SHP77 treated with DMSO at 0.1 percent for 48 hours (cell line): ENCODE measurements at places on chromosomes 12 and 14.
A peak's percentile ranks its signal among the peaks of the same experiment; 100 is the strongest.

DNA sequence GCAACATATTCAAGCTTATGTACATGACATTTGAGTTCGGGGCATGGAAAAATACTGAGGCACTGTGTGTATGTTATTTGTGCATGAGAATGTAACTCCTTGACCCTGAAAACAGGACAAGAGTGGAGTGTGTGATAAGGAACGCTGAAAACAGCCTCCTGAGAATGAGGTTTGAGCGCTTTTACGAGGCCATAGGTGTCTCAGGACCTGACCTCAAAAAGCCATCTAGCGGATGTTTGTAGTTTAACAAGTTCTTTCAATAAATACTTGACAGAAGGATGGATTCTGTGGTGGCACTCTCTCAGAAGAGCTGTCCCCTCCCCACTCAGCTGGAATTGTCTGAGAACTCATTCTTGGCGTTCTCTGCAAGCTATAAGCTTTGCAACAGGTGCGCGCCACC lies 350.5 kb upstream of the TMTC1 start:
- peak; percentile 59 for DNase-seq

GRCh38 chr14:68293404-68293803 lies 473.8 kb downstream of the RAD51B start:
- DNase-seq = no peak

DNA sequence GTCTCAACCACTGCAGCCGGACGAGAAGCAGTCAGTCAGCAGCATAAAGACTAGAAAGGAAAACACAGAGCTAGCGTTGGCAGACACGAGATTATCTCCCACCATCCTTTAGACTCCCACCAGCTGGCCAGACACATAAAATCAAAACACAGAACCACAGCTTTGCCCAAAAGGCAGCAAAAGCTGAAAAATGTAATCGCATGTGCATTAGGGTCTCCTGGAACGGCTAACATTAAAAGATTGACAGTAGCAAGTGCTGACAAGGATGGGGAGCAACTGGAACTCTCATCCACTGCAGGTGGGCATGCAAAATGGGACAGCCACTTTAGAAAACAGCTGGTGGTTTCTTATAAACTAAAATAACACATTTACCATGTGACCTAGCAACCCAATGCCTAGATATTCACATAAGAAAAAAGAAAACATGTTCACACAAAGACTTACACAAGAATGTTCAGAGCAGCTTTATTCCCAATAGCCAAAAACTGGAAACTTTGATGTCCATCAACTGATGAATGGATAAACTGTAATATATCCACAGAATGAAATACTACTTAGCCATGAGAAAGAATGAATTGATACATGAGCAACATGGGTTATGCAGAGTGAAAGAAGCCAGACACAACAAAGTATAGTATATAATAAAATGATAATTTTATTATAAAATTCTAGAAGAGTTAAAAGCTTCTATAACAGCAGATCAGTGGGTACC lies 37.7 kb downstream of the NCOR2 start:
- no peak for DNase-seq

DNA sequence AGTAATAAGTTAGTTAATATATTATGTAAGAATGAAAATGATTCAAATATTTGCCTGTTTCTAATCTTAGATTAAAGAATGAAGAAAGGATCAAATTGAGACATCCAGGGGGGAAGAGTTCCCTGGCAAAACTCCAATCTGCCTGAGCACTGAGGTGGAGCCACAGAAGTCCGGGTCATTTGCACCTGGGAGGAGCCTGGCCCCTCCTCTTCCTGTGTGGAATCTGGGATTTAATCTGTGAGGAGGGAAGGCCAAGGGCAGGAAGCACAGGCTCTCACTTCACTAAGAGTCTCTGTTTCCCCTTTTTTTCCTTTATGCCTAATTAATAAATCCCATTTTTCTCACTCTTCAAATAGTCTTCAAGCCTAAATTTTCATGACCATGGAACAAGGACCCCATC lies 599.5 kb downstream of the FLRT2 start:
- no peak for DNase-seq

DNA sequence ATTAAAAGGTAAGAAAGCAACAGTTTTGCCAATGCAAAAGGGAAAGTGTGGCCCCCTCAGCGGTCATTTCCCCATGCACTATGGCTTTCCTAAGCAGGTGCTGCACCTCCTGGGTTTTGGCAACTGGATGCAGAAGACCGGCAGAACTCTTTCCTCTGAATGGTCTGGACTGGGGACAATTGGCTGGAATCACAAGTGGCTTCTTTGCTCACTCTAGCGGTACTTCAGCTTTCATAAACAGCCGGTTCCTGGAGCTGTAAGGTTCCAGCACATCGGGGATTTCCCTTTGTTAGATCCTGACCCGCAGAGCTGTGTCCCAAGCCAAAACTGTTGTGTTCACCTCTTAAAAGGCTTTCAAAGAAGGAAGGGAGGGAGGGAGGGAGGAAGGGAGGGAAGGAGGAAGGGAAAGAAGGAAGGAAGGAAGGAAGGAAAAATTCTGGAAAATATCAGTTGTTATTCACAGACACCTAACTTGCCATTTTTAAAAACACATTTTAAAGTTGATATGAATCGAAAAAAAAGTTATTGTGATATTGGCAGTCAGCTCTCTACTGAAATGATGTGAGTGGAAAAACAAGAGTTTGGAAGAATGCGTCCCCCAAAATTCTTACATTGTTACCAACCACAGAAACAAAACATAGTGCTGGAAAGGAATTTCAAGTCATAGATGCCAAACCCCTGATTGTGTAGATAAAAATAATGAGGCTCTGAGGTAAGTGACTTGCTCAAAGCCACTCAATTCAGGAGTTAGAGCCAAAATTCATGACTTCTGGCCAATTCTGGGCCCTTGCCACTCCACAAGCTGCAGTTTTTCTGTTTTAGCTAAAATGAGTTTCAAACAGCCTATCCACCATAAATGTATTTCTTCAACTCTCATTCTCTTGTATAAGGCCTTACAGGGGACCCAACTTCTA lies 220.6 kb upstream of the HMGA2 start:
- DNase-seq = no peak

DNA sequence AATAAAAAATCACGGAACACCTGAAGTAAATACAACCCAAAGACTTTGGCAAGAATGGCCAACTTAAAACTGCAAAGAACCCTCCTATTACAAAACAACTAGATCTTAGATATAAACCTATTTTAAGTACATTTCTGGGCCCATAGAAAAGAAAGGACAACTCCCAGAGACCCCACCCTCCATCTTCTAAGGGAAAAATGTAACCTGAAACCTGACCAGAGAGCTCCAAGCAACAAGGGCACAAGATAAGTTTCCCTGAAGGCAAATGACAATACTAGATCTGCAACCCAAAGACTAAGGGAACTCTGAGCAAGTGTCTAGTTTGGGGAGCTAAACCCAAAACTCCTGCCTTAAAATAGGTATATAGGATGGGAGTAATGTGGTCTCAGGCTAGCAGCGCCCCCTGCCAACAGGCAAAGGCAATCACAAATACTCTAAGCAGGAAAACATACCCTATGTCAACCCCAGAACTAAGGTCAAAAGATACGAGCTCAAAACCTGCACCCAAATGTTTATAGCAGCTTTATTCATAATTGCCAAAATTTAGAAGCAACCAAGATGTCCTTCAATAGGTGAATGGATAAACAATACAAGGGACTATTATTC lies 218.9 kb downstream of the ITPR2 start:
- DNase-seq = peak; percentile 20

- DNase-seq = no peak
These were observed 72.8 kb upstream of the RBM19 start for GRCh38 chr12:114038962-114039361.

- DNase-seq = peak; percentile 10
These were observed 11.5 kb downstream of the TBC1D30 start for GRCh38 chr12:64835901-64836300.

DNA sequence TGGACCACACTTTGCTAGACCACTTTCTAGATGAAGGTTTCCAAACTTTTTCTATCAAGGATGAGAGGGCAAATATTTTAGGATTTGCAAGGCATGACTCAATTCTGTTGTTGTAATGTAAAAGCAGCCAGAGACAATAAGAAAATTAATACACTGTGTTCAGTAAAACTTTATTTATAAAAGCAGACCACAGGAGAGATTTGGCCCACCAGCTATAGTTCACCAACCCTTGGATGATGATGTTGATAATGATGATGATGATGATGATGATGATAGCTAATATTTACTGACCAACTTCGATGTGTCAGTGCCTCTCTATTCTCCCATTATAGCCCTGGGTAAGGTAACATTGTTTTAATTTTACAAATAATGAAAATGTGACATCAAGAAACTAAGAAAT lies 156.5 kb downstream of the BTG1 start:
- DNase-seq = no peak

GRCh38 chr12:119630223-119630780 lies 36.7 kb downstream of the TMEM233 start:
- DNase-seq = no peak

GRCh38 chr14:75820761-75821160 lies 159.7 kb downstream of the TTLL5 start:
- DNase-seq = no peak

- peak; percentile 2 for DNase-seq
These were observed 53.7 kb downstream of the APAF1 start for GRCh38 chr12:98698603-98699463.

DNA sequence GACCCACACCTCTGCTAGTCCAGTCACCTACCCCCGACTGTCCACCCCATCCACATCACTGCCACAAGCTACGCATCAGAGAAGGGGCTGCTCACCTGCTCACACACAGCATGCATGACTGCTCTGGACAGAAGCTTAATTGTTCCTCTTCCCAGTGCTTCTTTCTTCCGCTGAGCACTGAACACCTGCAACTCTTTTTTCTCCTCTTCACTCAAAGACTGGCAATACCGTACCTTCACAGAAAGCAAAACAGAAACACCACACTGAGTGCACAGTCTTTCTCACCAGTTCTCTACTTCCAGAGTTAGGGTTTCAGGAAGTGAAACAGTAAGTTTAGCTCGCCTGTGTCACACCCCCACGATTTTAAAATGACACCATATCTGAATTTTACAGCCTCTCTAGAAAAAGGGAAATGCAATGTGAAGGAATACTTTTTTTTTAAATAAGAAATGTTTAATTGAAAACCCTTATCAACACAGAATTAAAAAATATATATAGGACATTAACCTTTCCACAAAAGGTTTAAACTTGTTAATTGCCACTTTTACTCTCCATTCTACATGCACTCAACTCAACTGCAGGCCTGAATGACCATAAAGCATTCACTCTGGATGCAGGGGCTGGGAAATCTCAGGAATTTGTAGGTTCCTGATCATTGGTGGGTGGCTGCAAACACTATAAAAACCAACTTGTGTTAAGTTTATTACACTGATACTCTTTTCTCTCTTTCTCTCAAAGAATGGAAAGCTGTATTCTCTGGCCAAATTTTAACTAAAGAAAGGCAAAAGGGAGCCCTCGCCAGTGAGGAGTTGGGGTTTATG lies 120.0 kb downstream of the PRICKLE1 start:
- DNase-seq = no peak

DNA sequence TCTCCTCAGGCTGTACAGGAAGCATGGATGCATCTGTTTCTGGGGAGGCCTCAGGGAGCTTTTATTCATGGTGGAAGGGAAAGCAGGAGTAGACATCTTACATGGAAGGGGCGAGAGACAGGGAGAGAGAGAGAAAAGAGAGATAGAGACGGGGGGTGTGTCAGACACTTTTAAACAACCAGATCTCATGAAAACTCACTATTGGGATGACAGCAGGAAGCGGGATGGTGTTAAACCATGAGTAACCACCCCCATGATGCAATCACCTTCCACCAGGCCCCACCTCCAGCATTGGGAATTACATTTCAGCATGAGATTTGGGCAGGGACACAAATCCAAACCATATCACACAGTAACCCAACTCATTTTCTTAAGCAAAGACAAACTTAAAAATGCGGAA lies 110.0 kb upstream of the EEA1 start:
- DNase-seq = no peak

DNA sequence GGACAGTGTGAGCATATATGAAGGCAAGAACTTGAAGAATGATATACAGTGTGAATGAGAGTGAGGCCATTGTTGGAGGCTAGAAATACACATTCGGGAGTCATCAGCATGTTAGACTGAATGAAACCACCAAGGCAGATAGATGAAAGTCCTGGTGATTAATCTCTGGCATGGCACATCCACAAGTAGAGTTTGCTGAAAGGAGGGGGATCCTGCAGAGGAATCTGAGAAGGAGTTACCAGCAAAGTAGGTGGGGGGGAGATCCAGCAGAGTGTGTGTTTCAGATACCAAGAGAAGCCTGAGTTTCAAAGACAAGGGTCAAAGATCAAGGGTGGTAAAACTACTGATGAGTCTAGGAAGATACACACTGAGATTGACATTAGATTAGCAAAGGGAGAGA lies 426.7 kb upstream of the DCN start:
- no peak for DNase-seq

GRCh38 chr12:45547822-45548221 lies 181.7 kb upstream of the ARID2 start:
- DNase-seq = no peak

GRCh38 chr12:50190859-50191258 lies 23.7 kb upstream of the CERS5 start:
- DNase-seq = no peak

DNA sequence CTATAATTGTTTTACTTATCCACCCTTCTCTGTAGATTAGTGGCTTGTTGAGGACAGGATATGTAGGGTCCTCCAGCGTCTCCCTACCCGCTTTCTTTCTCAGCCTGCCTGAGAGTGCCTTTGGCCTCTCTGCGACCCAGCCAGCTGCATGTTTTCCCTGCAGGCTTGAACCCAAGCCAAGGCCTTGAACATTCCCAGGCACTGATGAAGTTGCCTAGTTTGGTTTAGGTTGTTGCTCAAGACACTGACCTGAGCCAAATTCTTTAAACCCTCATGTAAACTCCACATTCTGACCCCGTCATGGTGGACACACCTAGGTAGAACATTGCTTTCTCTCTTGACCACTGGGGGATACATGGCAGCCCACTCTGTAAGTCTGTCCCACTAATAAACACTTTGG lies 33.4 kb upstream of the TXNRD1 start:
- no peak for DNase-seq

DNA sequence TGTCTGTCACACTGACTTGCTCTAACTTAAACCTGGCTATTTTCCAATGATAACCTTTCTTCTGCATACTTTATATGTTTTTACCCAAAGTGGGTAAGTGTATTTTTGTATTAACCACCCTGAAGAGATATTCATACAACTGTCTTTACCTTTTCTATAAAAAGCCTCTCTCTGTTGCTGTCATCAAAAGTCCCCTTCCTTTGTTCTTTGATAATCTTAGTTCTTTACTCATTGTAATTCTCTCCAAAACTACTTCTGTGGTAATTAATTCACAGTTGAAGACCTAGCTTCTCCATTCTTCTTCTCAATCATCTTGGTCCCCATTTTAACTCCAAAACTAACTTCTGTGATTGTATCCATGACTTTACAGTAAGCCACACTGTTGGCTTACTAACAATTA lies 479.7 kb upstream of the MGAT4C start:
- DNase-seq = no peak

- DNase-seq = peak; percentile 63
These were observed 91.0 kb downstream of the LRRC74A start for GRCh38 chr14:76917158-76917596.

DNA sequence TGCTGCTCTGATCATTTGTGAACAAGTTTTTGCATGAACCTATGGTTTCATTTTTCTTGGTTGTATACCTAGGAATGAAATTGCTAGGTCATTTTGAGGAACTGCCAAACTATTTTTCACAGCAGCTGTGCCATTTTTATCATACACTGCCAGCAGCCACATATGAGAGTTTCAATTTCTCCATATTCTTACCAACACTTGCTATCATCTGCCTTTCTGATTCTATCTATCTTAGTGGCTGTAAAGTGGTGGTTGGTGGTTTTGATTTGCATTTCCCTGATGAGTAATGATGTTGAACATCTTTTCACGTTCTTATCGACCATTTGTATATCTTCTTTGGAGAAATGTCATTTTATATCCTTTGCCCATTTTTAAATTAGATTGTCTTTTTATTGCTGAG lies 146.1 kb downstream of the C12orf75 start:
- DNase-seq = no peak
